ENCODE measurements at places on chromosomes 13 and 19.
A peak's percentile ranks its signal among the peaks of the same experiment; 100 is the strongest.

DNA sequence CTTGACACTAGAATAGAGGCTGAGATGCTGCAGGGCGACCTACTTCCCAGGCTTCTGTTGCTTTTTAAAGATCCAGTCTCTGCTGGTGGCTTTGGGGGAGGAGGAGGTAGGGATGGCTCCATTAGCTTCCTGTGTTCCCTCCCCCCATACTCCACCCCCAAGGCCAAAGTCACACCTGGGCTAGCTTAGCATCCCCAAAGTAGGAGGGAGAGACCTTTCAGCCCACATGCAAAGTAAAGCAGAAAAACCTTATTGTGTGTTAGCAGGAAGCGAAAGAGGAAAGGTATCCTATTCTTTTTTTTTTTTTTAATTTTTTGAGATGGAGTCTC lies 3.2 kb upstream of the TNPO2 start:
- no peak for DNase-seq

GRCh38 chr13:97015661-97016350 lies 21.5 kb upstream of the OXGR1 start:
- no peak for DNase-seq

- no peak for DNase-seq
Observed at GRCh38 chr19:23790641-23791488, 32.2 kb upstream of the ZNF681 start.

DNA sequence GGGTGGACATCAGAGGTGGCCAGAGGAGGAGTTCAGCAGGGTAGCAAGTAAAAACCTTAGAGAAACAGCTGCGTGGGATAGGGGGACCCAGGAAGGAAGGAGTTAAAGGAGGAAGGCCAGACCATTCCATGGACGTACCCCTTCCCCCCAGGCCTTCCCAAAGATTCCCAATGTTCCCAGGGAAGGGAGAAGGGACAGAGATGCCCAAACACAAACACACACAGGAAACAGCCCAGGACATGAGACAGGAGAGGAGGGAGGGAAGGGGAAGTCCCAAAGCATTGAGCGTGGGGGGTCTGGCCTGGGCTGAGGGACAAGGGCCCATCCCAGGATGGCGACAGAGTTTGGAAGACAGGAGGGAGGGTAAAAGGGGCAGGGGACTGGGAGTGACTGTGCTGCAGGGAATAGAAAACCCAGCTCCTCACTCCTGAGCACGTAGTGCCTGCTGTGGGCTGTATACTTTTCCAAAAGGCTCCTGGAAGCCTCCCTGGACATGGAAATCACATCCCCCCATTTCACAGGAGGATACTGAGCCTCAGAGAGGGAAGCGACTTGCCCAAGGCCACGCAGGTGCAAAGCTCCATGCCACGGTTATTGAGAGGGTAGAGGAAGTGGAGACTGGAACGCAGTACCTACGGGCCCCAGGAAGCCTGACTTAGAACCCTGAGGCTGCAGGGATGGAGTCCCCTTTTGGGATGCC lies 1.1 kb downstream of the SYDE1 start:
- no peak for DNase-seq

GRCh38 chr13:38444904-38445303 lies 95.3 kb downstream of the UFM1 start:
- DNase-seq = no peak

DNA sequence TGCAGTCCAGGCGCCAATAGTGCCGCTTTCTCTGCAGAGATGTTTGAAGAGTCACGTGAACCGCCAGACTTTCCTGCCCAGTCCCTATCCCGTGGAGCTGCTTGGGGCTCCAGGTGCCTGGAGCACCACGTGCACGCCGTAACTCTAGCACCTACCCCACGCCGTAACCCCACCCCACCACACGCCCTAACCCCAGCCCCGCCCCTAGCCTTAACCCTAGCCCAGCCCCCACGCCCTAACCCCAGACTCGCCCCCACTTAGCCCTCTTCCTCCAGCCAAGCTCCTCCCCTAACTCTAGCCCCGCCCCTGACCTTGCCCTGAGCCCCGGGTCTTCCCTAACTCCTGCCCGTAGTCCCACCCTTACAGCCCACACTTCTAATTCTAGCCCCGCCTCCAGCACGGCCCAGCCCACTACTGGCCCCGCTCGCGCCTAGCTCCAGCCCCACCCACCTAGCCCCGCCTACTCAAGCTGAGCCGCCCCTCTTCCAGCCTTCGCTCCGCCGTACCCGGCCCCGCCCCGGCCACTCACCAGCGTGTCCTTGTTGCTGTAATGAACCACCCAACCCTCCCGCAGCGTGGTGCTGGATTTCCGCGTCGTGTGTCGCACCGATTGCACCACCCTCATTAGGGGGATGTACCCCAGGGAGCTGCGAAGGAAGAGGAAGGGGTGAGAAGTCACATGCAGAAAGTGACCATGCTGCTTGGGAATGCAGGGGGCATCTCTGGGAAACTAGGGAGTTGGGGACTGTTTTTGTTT lies 19.5 kb downstream of the PRKD2 start:
- no peak for DNase-seq

DNA sequence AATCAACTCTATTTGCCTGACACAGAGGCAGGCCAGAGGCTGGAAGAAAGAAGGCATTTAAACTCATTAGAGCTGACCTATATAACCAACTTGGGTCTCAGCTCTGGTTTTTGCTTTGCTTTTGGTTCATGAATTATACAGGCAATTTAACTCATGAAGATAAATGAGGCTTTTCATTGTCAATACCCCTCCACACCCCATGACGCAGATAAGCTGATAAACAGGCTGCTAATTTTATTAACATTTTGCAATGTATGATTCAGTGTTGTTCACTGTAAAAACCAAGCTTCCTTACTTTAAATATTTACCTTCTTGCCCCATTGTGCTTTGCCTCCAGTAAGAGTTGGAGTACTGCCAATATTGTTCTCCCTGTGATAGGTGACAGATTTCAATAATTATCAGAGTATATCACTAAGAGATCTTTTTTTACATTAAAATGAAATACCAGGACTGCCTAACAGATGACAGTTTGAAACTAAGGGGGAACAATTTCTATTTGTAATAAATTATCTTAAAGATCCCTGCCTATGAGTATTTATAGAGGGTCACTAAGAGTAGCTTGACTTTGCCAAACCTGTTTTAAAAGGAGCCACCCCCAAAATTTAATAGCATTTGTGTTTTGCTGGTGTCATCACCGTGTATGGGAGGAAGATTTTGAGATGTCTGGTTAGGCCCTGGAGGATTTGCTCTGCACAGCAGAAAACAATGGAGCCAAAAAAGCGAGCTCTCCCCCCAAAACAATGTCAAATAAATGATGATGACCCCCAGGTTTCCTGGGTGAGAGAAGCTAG lies 472.7 kb upstream of the NBEA start:
- DNase-seq = no peak

DNA sequence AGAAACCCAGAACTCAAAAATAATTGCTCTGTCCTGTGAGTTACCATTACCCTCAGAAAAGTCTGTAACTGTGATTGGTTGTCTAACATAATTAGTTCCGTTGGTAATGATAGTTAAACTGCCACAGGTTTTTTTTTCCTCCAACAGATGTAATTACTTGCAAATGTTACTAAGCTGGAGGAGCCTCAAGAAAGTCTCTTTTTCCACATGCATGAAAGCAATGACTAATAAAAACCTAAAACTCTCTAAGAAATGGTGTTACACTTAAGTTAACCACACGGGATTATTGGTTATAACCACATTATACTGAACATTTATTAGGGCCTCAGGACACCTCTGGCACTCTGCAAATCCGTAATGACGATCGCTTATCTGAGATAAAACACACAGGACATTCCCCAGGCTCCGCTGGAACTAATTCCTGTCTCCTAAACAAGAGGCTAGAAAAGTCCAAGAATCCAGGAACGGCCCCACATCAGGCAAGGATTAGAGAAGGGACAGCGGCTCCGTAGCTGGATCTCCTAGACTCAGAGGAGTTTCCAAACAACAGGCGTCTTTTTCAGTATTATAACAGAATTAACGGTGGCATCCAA lies 753 bp downstream of the ZNF235 start:
- DNase-seq = no peak

DNA sequence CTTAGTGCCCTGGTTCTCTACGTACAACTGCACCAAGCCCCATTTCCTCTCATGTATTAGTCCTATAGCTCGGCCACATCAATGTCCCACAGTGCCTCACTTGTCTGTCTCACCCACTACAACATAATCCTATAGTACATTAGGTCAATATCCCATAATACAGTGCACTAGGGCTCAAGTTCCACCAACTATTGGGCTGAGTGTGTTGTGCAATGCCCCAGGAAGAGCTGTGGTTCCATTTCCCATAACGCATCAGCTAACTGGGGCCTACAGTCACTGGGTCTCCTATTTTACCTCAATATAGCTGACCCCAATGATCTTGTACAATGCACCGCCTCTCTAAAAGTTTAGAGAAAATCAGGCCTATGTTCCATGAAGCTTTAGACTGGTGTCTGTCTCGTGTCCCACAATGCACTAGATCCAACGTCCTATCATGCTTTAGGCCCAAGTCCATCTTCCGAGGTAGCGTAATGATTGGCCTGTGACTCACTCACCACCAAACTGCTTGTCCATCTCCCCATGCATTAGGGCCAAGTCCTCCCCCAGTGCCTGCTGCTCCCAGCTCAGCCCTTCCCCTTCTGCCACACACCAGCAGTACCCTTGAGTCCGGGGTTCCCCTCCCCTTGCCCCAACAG lies 21.8 kb downstream of the TSKS start:
- DNase-seq = no peak

DNA sequence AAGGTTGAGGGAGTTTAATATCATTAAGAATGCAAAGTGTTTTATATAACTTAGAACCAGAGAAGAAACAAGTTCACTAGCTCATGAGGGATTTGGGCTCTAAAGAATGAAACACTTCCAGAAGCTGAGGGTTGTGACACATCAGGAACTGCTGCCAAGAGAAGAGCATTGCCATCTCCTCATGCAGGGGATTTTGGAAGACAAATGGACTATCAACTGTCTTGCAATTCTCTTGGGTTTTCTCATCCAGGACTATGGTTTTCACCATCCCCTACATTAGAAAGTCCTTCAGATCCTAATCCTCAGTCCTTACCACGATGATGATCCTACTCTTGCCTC lies 59.7 kb upstream of the KL start:
- no peak for DNase-seq

DNA sequence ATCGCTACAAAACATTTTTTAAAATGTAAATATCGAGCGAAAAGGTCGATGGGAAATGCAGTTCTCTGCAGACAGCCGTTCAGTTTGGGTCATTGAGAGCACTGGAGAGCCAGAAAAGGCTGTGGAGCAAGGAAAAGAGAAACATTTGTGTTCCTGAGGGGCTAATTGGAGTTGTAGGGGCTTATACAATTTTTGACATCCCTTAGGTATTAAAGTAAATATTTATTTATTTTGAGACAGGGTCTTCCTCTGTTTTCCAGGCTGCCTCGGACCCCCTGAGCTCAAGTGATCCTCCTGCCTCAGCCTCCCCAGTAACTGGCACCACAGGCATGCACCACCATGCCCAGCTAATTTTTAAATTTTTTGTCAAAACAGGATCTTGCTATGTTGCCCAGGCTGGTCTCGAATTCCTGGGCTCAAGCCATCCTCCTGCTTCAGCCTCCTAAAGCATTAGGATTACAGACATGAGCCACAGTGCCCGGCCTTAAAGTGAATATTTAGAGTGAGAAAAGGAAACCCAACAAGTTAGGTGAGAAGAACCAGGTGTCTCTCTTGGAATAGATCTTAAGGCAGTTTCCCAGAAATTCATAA lies 825 bp upstream of the YIF1B start:
- DNase-seq = no peak

DNA sequence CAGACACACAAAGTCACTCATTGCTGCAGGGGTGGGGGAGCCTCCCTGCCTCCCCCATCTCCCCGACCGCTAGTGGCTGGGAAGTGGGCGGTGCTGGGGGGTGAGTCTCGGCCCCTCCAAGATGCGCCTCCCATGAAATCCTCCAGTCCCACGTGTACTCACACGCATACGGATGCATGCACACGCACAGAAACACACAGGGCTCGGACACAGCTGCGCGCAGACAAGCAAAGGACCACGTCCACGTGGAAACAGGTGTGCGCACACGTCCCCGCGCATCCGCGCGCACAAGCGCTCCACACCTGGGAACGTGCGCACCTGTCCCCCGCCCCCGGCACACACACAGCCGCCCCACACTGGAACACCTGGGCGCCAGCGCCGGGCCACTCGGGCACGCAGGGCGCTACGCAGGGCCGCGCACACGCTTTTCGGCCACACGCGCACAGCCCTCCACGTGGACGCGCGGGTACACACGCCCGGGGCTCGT lies 687 bp downstream of the MATK start:
- DNase-seq = peak; percentile 24

DNA sequence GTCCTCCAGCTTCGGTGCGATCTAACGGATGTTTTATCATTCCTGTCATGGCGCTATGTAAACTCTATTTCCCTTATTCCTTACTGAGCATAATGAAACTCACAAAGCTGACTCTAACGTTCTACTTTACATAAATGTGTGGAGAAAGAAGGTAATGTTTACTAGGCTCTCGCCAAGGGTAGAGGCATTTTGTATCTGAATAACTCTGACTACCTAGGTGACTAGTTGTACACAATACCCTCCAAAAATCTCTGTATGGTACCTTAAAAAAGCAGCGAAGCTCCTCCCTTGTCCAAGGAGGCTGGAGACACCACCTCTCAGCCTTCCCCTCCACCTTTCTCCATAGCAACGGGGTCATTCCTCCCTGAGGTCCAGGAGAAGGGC lies 316 bp upstream of the ZNF530 start:
- no peak for DNase-seq

DNA sequence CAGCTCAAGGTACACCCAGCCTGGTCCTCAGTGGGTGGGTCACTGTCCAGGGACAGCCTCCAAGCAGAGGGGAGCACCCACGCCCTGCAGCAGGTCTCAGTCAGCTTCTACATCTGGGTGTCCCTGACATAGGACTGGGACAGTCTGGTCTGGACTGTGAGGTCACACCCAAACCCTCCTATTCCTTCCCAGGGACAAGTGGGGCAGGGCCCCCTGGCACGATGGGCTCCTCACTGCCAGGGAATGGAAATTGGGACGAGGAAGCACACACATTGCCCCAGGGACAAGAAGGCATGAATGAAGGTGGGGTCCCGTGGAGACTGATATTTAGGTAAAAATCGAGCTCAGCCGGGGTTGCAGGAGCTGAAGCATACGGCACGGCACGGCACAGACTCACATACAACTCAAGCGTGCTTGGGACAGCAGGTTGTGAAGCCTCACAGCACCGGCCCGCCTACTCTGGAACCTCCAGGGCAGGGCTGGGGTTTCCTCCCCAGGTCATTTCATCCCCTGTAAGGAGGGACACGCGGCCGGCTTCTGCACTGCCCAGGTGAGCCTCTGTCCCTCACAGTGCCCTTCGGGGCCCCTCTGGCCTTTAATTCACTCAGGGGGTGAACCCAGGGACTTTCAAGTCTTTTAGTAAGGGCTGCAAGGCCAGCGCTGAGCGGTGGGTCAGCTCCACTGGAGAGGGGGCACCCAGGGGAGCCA lies 3.5 kb downstream of the PNMA8B start:
- no peak for DNase-seq

GRCh38 chr13:101090287-101090686 lies 326.0 kb downstream of the NALCN start:
- no peak for DNase-seq

DNA sequence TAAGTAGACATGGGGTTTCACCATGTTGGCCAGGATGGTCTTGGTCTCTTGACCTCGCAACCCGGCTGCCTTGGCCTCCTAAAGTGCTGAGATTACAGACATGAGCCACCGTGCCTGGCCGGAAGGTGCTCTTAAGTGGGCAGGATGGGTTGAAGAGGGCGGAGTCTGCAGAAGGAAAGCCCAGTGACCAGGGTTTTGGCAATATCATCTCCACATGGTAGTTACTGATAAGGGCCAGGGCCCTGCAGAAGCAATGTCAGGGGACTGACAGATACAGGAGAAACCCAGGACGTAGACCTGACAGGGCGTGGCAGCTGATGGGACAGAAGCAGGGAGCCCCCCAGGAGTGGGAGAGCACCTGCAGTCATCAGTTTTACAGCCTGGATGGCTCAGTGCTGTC lies 45.7 kb upstream of the RNF113B start:
- no peak for DNase-seq

Measured in activated gamma-delta T cell treated with anti-CD3 and anti-CD28 coated beads, Interleukin-2, amount 50 U/mL, for 16 hours (primary cell).